MV-4-11 (cell line): ENCODE measurements at places on chromosomes 16 and 17.
A peak's percentile ranks its signal among the peaks of the same experiment; 100 is the strongest.

- peak; percentile 31 for DNase-seq
Observed at GRCh38 chr16:85498607-85499006, 114.5 kb upstream of the GSE1 start.

DNA sequence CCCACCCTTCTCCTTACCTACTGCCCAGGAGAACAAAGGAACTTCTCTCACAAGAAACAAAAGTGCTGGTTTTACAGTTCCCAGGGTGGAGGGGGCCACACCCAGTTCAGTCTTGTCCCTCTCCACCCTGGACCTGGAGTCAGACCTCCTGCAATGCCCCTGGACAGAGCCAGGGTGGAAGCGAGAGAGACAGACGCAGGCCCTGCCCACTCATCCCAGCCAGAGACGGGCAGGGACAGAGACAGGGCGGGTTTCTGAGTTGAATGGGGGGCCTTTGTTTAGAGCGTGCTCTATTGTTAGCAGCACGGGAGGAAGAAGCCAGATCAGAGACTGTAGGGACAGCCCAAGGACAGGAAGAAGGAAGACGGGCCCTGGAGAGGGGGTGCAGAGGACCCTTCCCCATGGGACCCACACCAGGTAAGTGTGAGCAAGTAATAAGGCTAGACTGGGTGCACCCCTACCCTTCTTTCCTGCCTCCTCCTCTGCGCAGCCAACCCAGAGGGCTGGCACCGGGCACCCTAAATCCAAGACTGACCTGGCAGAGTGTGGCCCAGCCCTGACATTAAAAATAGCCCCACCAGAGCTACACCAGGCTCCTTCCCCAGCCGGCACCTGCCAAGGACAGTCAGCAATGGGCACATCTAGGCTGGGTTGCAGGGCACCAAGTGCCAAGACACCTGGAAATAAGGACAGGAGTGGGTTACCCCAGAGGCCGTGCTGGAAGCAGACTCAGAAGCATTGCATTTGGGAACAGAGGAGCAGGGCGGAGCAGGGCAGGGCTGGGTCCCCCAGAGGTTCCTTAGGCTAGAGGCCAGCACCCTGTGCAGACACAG is 10.9 kb downstream of the JUP start:
- no peak for DNase-seq

DNA sequence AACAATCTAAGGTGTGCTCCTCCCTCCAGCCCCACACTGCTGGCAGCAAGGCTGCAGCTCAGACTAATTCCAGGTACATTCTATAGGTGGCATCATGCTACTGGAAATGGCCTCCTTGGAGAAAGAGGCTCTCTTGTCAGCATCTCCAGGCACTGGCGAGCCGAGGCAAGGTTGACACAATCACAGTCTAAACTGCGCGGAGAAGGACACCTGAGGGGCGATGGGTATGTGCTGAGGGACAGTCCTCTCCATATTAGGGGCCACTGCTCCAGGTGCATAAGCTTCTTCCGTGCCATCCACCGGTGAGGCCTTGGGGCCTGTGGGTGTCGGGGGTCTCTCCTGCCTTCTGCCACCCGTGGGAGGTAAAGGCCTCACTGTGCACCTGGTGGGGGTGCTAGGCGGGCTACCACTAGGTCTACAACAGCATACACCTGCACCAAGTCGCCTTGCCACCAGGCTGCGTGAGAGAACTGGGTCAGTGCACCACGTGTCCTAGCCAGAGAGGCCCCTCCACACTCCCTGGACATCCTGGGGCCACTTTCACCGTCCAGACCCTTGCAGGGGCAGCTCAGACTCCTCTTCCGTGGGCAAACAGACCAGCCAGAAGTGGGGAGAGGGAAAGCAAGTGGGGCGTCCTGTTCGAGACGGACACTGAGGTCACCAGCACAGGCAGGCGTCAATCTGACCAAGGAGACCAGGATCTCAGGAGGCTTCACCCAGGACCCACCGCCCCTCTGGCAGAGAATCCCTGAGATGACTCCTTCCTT is 12.1 kb upstream of the CBX8 start:
- DNase-seq: peak; percentile 19

- no peak for DNase-seq
Observed at GRCh38 chr16:14586637-14587305, 43.3 kb downstream of the PARN start.

DNA sequence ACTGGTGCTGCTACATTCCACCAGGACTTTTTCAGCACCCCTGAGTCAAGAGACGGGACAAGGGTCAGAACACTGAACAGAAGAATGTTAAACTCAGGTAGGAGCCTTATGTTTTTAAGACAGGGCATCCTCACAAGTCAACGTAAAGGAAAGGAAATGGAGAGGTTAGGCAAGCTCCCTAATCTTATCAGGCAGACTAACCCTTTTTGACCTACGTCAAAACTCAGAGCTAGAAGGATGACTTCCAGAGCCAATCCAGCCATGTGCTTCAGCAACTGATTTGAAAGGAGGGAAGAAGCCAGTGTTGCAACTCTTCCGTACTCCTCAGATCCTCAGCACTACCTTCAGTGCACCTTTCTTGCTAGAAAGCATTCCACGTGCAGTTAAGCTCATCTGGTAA is 46.8 kb downstream of the REXO5 start:
- no peak for DNase-seq

- DNase-seq: no peak
Observed at GRCh38 chr16:11915114-11915643, 577 bp downstream of the GSPT1 start.

GRCh38 chr17:17749025-17749772 is 67.9 kb downstream of the RAI1 start:
- peak; percentile 76 for DNase-seq

DNA sequence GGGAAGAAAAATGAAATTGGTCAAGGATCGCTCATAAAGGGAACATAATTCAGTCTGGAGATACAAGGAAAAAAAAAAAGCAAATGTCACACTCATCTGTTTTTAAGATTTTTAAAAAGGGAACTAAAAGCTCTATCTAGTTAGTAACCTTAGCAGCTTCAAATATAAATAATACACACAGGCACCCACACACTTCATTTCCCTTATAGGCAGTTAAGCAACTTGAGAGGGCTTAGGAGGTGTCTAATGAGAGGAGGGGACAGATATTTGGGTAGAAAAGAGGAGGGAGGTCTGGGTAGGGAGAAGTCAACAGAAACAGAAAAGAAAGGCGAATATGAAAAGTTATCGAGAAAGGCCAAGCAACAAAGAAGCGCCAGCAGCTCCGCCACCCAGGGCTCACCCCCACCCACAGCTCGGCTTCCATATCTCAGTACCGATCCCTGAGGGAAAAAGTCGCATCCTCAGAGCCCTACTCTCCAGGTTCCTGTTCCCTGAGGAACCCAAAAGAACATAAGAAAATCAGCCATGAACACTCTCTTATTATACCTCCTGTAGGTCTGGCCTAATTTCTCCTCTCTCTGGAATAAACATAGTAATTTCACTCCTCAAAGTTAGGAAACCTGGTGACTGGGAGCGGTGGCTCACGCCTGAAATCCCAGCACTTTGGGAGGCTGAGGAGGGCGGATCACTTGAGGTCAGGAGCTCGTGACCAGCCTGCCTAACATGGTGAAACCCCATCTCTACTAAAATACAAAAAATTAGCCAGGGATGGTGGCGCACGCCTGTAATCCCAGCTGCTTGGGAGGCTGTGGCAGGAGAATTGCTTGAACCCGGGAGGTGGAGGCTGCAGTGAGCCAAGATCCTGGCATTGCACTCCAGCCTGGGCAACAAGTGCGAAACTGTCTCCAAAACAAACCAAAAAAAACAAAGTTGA is 69.6 kb upstream of the RCVRN start:
- peak; percentile 68 for DNase-seq

GRCh38 chr17:50847566-50847965 is 12.2 kb downstream of the WFIKKN2 start:
- no peak for DNase-seq

- DNase-seq: peak; percentile 71
Observed at GRCh38 chr17:4768298-4768697, 3.4 kb upstream of the TM4SF5 start.

DNA sequence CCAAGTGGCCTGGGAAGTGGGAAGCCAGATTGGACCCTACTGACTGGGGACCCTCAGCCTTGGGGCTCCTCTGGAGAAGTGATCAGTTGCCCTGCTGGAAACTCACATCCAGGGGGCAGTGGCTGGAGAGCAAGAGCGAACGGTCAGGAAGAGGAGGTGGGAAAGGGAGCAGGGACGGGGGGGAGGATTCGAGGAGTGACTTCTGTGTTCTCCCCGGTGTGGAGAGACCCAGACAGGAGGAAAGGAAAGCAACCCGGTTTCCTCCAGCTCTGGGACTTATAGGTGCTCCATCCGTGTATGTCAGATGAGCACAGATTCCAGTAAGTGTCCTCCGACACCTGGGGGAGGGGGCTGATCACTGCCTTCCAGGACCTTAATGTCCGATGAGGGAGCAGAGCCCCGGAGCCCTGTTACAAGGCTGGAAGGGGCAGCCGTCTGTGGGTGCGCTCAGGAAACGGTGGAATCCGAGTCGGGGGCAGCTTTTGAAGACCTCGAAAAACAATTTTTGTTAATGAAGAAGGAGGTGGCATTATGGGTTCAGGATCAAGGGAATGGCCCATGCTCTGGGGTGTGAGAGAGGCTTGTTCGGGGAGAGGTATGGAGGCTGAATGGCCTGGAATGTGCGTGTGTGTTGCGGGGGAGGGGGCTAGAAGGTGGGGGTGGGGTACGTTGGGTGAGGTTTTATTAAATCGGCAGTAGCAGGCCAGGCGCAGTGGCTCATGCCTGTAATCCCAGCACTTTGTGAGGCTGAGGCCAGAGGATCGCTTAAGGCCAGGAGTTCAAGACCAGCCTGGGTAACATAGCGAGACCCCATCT is 34.8 kb upstream of the NDRG4 start:
- DNase-seq: no peak

- no peak for DNase-seq
Observed at GRCh38 chr16:16890964-16891363, 512.0 kb downstream of the NPIPA7 start.

GRCh38 chr16:53131363-53132071 is 76.7 kb downstream of the CHD9 start:
- peak; percentile 22 for DNase-seq

DNA sequence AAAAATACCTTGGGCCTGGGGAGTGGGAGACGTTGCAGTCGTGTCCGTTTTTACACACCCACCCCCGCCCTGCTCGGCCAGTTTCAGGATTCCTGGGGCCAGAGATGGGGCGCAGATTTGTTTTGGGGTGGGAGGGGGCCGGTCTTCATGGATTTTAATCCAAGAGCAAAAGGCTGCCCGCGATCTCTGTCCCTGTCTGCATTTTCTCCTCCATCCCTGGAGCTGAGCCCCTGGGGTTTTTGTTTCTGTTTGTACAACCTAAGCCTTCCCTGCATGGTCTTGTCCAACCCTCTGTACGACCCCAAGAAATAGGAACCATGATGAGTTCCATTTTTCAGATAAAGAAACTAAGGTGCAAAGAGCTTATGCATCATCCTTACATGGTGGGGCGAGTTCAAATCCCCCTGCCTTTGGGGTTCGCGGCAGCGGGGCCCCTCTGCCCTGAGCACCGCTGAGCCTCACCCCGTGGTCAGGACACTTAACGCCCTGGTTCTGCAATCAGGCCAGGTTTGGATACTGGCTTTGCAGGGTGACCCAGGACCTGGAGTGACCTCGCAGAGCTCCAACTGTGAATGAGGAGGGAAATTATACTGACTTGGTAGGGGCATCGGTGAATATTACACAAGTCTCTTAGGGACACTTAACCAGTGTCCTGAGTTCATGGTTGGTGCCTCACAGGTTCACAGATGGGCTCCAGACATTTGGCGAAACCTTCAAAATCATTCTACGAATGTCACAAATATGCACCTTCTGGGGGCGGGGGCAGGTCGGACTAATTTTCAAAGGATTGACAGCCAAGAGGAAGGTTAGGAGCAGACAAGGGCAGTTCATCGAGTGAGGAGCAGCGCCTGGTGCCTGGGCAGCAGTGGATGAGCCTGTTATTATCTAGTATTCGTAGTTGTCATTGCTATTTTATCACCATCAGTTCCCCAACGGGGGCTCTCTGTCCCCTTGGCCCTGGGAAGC is 4.1 kb upstream of the FOXF1 start:
- no peak for DNase-seq

DNA sequence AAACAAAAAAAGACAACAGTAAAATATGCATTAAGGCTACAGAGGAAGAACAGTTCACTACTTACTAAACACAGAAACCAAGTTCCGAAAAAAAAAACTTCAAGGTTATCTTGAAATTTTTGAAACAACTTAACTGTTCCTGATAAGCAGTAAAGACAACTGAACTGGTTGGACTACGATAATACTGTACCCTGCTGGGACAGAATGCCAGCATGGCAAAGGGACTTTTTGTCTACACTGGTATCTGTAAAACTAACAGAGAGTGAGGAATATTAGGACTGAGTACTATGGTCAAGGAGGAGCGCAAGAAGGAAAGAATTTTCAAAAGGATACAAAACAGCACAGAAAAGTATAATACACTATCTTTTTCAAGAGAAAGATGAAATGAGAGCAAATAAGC is 19.8 kb downstream of the SETD6 start:
- DNase-seq: no peak

DNA sequence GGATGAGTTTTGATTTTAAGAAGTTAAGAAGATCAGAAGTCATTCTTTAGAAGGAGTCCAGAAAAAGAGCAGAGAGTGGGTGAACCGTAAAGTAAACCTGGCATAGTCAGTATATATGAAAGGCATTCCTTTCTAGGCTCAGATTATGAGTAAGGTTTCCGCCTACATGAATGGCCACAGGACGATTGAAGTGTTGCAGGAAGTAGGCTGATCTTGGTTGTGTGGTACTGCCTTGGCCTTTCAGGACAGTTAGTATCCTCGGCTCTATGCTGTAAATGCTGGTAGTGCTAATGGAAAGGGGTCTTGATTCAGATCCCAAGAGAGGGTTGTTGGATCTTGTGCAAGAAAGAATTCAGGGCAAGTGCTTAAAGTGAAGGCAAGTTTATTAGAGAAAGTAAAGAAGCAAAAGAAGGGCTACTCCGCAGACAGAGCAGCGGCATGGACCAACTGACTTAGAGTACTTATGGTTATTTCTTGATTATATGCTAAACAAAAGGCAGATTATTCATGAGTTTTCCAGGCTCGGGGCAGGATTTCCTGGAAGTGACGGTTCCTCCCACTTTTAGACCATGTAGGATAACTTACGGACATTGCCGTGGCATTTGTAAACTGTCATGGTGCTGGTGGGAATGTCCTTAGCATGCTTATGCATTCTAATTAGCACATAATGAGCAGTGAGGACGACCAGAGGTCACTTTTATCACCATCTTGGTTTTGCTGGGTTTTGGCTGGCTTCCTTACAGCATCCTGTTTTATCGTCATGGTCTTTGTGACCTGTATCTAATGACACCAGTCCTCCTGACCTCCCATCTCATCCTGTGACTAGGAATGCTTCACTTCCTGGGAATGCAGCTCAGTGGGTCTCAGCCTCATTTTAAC is 164.8 kb downstream of the SNX29 start:
- DNase-seq: no peak

DNA sequence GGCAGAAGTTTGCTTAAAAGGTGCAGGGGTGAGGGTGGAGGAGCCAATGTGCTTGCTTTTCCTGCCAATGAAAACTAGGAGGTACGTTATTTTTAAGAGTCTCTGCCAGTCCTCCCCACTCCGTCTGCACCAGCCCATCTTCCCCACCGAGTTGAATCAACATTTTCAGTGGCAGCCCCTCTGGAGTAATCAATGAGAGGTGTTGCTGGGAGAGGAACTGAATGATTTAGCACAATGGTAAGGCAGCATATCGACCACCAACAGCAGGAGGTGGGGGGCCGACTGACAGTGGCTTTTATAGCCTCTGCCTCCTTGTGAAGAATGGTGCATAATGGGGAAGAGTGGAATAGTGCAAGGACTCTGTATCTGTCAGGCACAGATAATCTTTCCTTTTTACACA is 1465.0 kb upstream of the GOT2 start:
- DNase-seq: no peak

GRCh38 chr17:40345994-40346764 is 18.4 kb downstream of the GJD3 start:
- no peak for DNase-seq
